Fibroblast of skin of back (primary cell): ENCODE measurements at places on chromosomes 12 and 14.

DNA sequence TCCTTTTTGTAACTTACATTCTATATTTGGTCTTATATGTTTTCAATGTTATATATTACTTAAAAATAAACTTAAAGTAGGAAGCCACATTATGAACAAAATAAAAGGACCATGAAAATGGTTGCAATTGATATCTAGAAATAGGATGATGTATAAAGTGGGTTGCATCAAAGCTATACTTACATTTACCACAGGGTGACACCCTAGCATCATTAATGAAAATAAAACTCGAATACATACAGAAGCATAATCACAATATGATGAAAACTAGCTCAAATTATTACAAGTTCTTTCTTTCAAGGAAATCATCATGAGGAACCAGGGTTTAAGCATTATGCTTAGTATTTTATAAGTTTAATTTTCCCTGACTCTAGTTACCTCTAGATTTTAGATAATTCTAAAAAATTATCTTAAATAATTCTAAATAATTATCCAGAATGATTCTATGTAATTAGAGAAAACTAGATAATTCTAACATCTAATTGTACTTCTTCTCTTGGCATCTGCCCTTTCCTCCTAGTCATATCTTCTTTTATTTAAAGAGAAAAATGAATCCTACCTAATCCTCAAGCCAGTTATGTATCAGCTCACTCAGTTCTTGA, 31.2 kb downstream of the TAS2R7 start:
- DNase-seq = peak; percentile 41

- peak; percentile 5 for DNase-seq
These were observed at the start of gene KLRC4 for GRCh38 chr12:10409392-10409791. KLRC4 (minus strand) TSS chr12:10409757; CDS start chr12:10409575, 182 bp downstream.

GRCh38 chr14:25247609-25248008, 197.7 kb upstream of the STXBP6 start:
- no peak for DNase-seq

- DNase-seq = peak; percentile 16
These were observed 50.7 kb downstream of the ACSM4 start for GRCh38 chr12:7354529-7354928.

- no peak for DNase-seq
These were observed at the start of gene RFX4 for GRCh38 chr12:106582641-106583230. RFX4 (plus strand) TSS chr12:106583004; CDS start chr12:106583321, 317 bp downstream.

DNA sequence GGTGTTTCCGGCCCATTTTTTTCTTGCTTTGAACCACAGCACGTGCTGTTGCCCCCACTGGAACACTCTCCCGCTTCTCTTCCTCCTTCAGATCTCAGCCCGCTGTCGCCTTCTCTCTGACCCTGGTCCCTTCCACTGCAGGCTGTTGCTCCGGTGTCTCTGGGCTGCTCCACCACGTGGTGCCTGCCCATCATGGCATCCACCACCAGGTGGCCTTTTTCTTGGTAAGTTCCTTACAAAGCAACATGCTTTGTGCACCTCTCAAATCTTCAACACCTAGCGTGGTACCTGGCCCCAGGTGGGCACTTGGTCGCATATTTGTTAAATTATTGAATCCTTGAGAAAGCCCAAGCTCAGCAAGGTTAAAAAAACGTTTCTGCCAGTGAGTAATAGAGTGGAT, 19.1 kb downstream of the TUNAR start:
- no peak for DNase-seq

- DNase-seq = no peak
These were observed 51.8 kb upstream of the EML1 start for GRCh38 chr14:99741227-99741976.

DNA sequence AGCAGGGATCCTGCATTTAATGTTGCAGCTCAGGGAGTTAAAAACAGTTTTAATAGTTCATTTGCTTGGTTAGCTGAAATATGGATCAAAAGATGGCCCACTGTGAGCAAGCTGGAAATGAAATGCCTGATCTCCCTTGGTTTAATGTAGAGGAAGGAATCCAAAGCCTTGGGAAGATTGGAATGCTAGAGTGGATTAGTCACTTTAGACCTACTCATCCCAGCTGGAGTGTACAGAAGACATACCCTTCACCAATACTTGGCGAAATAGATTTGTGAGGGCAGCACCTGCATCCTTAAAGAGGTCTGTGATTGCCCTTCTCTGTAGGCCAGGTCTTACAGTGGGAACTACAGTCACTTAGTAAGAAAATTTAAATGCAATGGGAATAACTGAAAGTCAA, 58.0 kb upstream of the KRAS start:
- DNase-seq = peak; percentile 84

DNA sequence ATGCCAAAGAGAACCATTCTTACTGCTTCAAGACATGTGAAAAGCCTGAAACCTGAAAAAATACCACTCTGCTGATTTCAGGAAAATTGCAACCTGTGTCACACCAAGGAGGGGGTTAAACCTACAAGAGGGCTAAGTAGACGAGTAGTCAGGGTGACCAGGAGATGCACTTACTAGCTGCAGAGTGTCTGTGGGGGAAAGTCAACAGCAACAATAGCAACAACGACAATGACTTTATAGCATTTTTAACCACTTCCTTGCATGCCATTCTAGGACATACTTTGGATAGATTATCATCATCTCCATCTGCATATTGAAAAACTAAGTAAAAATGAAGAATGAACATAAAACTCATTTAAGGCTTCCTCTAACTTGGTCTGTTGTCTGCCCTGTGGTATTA, 902.7 kb downstream of the BCL11B start:
- DNase-seq = no peak

DNA sequence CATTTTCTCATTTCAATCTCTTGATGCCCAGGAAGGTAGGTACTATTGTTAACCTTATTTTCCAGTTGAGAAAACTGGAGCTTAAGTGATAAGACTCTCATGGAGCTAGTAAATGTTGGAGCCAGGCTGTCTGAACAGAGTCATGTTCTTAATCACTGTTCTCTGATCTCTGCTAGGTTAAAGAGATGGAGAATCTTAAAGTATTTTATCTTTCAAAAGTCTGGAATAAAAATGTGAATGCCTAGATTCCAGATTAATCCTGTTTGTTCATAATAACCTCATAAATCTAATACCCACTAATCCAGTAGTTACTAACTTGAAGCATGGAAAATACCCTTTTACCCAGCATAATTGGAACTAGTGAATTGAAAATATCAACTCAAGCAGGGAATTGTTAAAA, 341.0 kb upstream of the RGS6 start:
- DNase-seq = no peak

- no peak for DNase-seq
These were observed 75.4 kb downstream of the KNTC1 start for GRCh38 chr12:122602456-122602855.

DNA sequence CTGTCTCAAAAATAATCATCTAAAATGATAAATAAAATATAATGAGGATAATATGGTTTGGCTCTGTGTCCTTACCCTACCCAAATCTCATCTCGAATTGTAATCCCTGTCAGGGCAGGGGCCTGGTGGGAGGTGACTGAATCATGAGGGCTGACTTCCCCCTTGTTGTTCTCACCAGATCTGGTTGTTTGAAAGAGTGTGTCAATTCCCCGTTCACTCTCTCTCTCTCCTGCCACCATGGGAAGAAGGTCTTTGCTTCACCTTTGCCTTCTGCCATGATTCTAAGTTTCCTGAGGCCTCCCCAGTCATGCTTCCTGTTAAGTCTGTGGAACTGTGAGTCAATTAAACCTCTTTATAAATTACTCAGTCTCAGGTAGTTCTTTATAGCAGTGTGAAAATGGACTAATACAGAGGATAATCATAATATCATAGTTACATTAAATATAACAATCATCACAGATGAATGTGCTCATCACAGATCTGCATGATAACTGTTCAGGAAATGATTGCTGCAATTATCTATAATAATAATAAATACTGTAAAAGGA, 12.6 kb downstream of the EFCAB11 start:
- no peak for DNase-seq

DNA sequence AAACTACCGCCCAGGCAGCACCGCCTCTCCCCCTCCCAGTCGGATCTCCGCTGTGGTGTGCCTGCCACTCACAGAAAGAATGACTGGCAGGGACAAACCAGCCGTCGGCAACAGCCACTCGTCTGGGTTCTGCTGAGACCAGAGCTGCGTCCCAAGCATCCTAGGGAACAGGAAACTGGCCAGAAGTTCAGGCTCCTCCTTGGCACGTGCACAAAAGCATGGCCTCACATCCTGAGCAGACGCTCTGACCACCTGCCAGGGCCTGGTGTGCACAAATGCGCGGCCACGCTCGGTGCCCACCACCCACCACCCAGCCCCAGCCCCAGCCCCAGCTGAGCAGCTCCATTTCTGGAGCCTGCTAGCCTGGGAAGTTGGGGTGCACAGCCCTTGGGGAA, 214.8 kb downstream of the DPF3 start:
- peak; percentile 43 for DNase-seq
